ENCODE measurements at places on chromosomes 4 and X. TPM values are rescaled to one million over a fixed set of nuclear protein-coding genes. Genes with fewer than 3 reads are reported as not detected.

The FRG2 gene
- polyA plus RNA-seq = not detected

The CXXC4 gene
- polyA plus RNA-seq = 0.72 TPM

The SULT1B1 gene
- 0.32 TPM for polyA plus RNA-seq

The HSD17B13 gene
- 0.47 TPM for polyA plus RNA-seq

The MAOB gene
- 16.5 TPM for polyA plus RNA-seq

The PRRG3 gene
- polyA plus RNA-seq = 0.84 TPM

The RPS6KA6 gene
- 2.1 TPM for polyA plus RNA-seq
